ENCODE measurements at places on chromosomes 7 and 10. TPM values are rescaled to one million over a fixed set of nuclear protein-coding genes. Genes with fewer than 3 reads are reported as not detected.

DNA sequence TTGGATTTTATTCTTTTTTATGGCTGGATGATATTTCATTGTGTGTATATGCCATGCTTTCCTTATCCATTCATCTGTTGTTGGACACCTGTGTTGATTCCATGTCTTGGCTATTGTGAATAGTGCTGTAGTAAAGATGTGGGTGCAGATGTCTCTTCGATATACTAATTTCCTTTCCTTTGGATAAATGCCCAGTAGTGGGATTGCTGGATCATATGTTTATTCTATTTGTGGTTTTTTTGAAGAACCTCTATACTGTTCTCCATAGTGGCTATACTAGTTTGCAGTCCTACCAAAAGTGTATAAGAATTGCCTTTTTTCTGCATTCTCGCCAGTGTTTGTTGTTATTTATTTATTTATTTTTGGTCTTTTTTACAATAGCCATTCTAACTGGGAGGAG lies 159.8 kb downstream of the WNT2 start:
- H3K27ac ChIP-seq = no peak overlapping the region
- peak; percentile 56 for DNase-seq
- H3K4me1 ChIP-seq = peaks cover 4% of the 10 kb centered on the region
- H3K36me3 ChIP-seq = no peaks in the 10 kb centered on the region
- H3K27me3 ChIP-seq = no peaks in the 10 kb centered on the region

DNA sequence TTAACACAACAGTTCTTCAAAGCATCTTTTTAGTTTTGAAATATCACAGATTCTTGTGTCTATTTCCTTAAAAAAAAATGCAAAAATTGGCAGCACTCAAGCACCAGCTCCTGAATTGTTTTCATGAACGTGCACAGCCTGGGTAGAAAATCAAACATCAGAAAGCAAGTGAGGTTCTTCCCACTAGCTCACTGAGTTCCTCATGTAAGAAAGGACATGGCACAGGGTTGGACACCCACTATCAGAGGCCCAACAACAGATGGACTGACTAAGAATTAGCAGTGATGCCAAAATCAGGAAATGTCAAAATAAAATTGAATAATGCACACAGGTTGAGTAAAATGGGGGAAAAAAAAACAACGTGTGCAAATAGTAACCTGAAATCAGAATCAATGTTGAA lies 146.8 kb downstream of the PCLO start:
- no peaks in the 10 kb centered on the region for H3K4me1 ChIP-seq
- no peak overlapping the region for H3K27ac ChIP-seq
- DNase-seq = no peak
- H3K27me3 ChIP-seq = no peaks in the 10 kb centered on the region

GRCh38 chr7:132904209-132904608 lies 177.7 kb downstream of the CHCHD3 start:
- no peak for DNase-seq
- H3K4me1 ChIP-seq = peaks cover 2% of the 10 kb centered on the region
- H3K27ac ChIP-seq = no peak overlapping the region
- no peak overlapping the region for H3K4me3 ChIP-seq

DNA sequence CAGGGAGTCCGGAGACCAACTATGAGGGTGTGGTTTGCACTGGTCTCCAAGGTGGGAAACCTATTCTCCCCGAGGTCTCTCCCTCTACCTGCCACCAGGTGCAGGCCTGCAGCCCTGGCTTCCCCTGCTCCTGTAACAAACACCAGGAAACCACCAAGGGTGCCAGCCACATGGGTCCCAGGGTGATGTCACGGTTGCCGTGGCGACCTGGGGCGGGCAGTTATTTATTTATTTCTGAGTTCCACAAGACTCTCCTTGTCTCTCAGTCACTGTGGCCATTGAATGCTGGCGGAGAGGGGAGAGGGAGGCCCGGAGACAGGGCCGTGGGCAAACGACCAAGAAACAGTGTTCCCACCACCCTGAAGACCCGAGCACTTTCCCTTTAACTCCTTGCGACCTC lies 27.0 kb downstream of the MMD2 start:
- no peak overlapping the region for H3K27ac ChIP-seq
- no peaks in the 10 kb centered on the region for H3K4me1 ChIP-seq
- H3K36me3 ChIP-seq = no peaks in the 10 kb centered on the region

- H3K4me1 ChIP-seq = peaks cover 5% of the 10 kb centered on the region
- no peak overlapping the region for H3K4me3 ChIP-seq
- no peak for DNase-seq
- no peaks in the 10 kb centered on the region for H3K27me3 ChIP-seq
- no peak overlapping the region for H3K27ac ChIP-seq
Measured at GRCh38 chr7:80161466-80161865, 26.8 kb downstream of the GNAI1 start.

DNA sequence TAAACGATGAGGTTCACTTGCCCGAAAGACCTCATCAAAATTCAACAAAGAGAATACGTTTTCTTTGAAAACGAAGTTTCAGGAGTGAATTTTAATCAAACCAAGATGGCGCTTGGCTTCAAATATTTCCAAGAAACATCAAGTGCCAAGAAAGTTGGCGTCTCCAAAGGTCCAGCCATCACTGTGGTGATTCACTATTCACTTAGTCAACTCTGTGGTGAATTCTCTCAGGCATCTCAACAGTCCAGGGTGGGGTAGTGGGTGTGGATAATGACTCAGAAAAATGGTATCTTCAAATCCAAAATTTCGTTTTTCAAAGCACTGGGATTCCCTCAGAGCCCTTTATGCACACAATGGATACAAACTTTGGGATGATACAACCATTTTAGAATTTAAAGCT lies 133.1 kb downstream of the SVIL start:
- no peak overlapping the region for H3K27ac ChIP-seq
- peaks cover 3% of the 10 kb centered on the region for H3K36me3 ChIP-seq
- peaks cover 2% of the 10 kb centered on the region for H3K4me1 ChIP-seq
- no peaks in the 10 kb centered on the region for H3K27me3 ChIP-seq
- H3K4me3 ChIP-seq = no peak overlapping the region

NKX2-3 gene
- total RNA-seq = not detected
